Glomerular endothelial cell (primary cell): ENCODE measurements at places on chromosomes 3 and 15.

GRCh38 chr3:138946663-138947494 is at the start of the genes FOXL2 and FOXL2NB:
TSS of gene FOXL2 (minus strand) at chr3:138947137. CDS start at chr3:138946722, 415 bp downstream.
TSS of gene FOXL2NB (plus strand) at chr3:138947217. CDS start at chr3:138947365, 148 bp downstream.
- no peak for DNase-seq

DNA sequence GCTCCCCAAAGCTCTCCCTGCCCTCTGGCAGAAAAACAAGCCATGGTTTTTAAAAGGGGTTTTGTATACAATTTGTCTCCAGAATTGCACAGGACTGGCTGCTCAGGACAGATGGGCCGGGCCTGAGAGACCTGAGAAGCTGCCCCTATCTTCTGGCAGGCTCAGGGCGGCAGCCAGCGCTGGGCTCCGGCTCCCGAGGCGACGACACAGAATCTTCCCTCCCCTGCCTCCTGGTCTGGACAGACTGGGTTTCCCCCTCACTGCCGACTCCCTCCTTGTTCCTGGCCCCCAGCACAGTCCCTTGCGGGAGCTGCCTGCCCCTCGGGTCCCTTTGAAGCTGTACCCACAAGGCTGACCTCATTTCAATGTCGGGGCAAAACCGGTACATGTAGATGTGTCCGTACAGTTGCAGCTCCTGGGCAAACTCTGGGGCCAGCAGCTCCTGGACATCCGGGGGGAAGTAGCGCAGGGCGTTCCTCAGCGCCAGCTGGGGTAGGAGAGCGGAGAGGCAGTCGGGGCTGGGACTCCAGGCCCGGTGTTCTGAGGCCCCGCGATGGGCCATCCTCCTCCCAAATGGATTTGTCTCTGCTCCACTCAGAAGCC is 7.2 kb downstream of the UROC1 start:
- no peak for DNase-seq

DNA sequence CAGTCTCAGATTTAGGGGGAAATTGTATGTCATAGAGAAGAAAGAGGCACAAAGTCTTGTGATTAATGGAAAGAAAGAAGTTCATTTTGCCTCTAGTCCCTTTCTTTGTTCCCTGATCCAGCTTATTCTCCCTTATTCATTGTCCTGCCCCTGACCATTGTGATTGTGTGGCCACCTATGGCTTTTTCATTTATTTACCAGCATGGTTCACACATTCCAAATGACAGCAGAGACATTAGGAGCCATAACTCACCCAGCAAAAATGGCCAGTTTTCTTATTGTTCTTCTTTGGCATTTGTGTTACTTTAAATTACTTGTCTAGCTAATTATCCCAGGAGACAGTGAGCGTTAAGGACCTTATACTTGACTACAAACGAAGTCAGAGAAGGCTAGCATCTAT is 36.3 kb upstream of the SGO1 start:
- DNase-seq = no peak

DNA sequence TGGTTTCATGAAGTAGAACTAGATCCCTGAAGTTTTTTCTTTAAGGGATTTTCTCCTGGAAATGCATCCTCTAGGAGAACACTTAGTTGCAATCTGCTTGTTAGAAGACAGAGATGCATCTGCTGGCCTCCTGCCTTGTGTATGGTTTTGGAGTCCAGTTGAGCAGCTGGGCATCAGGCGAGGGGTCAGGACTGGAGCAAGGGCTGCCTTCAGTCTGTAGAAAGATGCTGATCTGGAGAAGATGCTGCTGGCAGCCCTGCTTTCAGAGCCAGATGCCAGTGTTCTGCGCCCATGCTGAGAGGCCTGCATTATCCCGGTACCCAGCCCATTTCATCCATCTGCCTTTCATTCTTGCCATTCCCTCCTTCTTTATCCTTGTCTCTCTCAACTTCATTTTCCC is 77.4 kb downstream of the CHCHD6 start:
- no peak for DNase-seq

- no peak for DNase-seq
Observed at GRCh38 chr3:4218456-4219226, 84.5 kb upstream of the SETMAR start.
